ENCODE measurements at places on chromosomes 2 and 18.
A peak's percentile ranks its signal among the peaks of the same experiment; 100 is the strongest.

DNA sequence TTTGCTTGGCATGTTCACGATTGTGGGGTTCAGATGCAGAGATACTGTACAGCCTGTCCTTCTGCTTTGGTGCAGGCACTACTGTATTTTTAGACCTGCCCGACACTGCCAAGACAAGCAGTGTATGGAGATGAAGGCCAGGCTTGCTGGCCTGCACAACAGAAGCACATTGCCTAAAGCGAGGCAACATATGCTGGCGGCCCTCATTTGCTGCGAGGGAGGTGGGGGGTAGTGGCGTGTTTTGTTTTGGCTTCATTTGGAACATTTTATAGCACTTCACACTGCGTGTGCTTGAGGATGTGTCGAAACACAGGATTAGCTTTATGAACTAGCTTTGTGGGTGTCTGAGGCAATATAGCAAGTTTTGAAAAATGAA, 27.0 kb downstream of the TMEM182 start:
- no peak for DNase-seq

- no peak for DNase-seq
These were observed 9.6 kb downstream of the CROCC2 start for GRCh38 chr2:240915526-240916341.

- peak; percentile 52 for DNase-seq
These were observed 453.2 kb upstream of the PIK3C3 start for GRCh38 chr18:41501848-41502247.

DNA sequence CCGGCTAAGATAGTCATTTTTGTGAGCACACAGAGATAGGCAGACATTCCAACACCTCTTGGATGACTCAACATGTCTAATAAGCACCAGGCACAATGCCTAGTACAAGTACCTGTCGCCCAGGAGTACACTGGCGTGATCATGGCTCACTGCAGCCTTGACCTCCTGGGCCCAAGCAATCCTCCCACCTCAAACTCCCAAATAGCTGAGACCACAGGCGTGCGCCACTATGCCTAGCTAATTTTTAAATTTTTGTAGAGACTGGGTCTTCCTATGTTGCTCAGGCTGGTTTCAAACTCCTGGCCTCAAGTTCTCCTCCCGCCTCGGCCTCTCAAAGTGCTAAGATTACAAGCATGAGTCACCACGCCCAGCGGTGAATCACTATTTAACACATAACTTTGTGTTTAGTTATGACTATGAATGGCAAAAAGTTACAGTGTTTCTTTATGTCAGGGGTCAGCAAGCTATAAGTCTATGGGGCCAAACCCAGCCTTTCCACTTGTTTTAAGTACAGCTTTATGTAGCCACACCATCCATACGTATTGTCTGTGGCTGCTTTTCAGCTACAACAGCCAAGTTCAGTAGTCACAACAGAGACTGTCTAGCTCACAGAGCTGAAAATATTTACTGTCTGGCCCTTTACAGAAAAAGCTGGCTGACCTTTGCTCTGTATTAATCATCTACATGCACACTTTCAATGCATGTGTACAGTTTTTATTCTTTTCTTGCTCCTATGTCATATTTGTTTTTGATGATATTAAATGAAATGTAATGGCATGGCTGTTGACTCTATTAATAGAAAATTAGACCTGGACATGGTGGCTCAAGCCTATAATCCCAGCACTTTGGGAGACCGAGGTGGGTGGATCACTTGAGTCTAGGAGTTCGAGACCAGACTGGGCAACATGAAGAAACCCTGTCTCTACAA, 18.7 kb downstream of the ORC2 start:
- DNase-seq, result no peak

GRCh38 chr2:157486596-157487270, 42.8 kb upstream of the CYTIP start:
- no peak for DNase-seq

DNA sequence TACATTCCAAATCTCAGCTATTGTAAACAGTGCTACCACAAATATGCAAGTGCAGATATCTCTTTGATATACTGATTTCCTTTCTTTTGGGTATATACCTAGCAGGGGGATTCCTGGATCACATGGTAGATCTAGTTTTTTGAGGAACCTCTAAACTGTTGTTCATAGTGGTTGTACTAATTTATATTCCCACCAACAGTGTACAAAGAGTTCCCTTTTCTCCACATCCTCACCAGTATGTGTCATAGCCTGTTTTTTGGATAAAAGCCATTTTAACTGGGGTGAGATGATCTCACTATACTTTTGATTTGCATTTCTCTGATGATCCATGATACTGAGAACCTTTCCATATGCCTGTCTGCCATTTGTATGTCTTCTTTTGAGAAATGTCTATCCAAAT, 6.3 kb upstream of the CCNT2 start:
- no peak for DNase-seq

DNA sequence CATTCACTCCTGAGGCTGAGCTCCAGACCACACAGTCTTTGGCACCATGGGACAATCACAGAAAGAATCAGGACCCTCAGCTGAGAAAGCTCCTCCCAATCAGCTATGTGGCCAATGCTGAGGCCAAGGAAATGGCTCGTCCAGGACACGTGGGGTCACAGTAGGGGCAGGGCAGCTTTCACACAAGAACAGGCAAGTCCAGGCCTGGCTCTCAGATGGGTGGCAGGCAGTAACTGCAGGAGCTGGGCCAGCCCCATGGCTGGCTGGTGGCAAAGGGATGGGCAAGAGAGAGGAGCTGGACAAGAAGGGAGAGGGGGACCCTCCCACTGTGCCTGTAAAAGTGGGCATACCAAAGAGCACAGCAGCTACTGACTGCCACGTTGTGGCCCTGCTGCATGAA, 12.2 kb upstream of the EDAR start:
- DNase-seq, result no peak

DNA sequence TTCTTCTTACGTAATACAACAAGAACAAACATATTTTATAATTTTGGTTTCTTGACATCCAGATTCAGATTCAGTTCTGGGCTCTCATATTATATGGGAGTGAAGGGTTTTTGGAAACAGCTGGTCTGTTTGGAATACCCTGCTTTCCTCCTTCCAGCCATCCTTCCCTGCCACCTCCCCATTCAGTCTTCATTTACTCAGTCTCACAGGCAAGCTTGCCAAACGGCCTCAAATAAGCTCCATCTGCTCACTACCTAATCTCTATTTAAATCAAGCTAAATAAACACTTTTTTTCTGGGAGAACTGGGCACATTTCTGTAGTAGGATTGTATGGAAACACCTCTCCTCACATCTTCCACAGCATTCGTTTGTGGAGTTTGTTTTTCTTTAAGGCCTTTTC, 147.5 kb downstream of the RND3 start:
- no peak for DNase-seq

GRCh38 chr2:8679827-8680731, 1.8 kb upstream of the ID2 start:
- peak; percentile 38 for DNase-seq

DNA sequence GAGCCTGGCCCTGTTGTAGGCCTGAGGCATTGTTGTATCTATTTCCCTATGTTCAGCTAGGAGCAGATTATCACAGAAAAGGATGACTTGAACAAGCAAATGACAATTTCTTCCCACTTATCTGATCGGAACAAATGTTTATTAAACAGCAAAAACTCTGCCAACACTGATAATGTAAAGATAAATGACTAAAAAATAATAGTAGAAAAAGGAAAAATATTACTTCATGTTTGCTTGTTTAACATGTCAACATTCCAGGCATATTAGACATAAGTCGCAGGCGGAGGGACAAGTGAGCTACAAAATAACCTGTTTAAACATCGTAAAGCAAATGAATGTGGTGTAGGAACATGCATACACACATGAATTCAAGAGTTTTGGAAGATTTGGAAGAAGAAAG, 257.9 kb downstream of the TMX3 start:
- no peak for DNase-seq

DNA sequence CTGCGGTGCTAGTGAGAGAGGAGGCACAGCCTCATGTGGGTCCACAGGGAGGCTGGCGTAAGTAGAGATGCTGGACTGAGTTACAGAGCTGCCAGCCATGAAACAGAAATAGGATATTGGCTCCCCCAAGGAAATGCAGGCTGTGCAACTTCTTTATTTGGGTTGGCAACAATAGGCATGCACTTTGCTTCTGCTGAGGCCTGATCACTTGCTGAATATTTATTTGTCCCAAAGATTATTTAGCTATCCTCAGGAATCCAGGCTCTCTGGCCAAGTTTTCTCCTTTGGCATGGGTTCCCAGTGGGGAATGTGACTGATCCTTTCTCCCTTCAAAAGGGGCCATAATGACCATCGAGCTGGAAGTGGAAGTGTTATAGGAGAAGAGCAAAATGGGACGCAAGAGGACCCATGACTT, 60.0 kb downstream of the MAPK4 start:
- DNase-seq, result no peak

- DNase-seq, result no peak
These were observed 20.1 kb upstream of the TMEM87B start for GRCh38 chr2:112034924-112035323.

GRCh38 chr18:61582202-61582710, 249.0 kb downstream of the CDH20 start:
- DNase-seq, result no peak

DNA sequence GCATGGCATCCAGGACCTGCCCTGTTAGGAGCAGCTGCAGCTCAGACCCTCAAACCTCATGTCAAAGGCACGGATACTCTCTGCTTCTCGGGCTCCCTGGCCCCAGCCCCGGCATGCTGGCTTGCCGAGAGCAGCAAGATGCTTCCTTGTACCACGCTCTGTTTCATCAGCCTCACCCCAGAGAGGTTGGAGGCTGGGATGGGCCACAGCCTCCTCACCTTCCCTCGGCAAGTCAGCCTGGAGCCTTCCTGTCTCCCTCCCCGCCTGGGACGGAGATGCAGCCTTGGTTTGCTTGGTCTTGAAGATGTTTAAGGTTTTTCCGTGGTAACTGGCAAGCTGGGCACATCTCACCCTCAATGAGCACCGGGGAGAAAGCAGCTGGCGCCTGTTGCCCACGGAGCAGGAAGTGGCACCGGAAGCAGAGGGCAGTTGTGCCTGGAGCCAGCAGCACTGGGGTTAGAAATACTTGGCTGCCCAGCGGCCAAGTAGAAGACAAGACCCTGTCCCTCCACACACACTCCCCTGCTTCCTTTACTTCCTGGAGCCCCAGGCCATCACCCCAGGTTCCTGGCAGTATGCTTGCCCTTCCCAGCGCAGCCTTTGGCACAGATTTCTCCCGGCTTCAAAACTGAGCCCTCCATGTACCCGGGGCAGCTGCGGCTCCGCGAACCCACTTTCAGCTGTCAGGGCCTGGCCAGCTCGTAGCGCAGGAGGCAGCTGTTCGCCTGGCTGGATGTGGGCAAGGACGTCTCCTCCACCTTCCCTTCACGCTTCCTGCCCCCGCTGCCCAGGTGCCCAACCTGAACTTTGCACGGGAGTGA, 17.4 kb downstream of the FBLN7 start:
- DNase-seq, result no peak

- DNase-seq, result no peak
These were observed 3.3 kb downstream of the PAX3 start for GRCh38 chr2:222295368-222296062.

- peak; percentile 58 for DNase-seq
These were observed 19.4 kb upstream of the PAX3 start for GRCh38 chr2:222318026-222318711.

GRCh38 chr18:55706898-55707297, 118.9 kb upstream of the TCF4 start:
- no peak for DNase-seq

- DNase-seq, result no peak
These were observed 141.3 kb upstream of the THUMPD2 start for GRCh38 chr2:39920307-39920801.

- DNase-seq, result no peak
These were observed 281.4 kb downstream of the PAX3 start for GRCh38 chr2:222017252-222017850.

- DNase-seq, result no peak
These were observed 248.7 kb downstream of the ZNF385B start for GRCh38 chr2:179612591-179613298.

DNA sequence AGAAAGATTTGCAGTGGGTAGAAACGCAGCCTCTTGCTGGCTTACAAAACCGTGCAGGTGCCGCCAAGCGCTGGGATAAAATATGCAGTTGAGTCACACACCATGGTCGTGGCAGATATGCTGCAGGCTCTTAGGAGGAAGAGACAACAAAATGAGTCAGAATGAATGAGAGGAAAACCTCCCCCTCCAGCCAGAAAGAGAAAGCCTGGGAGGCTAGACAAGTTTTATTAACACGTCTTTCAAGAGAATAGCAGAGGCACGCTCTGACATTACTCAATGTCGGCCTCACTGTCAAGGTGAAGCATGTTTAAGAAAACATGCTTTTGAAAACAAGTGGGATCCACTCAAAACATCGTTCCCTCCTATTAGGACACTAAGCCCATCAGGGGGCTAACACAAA, 37.1 kb upstream of the ZCCHC2 start:
- DNase-seq, result no peak

DNA sequence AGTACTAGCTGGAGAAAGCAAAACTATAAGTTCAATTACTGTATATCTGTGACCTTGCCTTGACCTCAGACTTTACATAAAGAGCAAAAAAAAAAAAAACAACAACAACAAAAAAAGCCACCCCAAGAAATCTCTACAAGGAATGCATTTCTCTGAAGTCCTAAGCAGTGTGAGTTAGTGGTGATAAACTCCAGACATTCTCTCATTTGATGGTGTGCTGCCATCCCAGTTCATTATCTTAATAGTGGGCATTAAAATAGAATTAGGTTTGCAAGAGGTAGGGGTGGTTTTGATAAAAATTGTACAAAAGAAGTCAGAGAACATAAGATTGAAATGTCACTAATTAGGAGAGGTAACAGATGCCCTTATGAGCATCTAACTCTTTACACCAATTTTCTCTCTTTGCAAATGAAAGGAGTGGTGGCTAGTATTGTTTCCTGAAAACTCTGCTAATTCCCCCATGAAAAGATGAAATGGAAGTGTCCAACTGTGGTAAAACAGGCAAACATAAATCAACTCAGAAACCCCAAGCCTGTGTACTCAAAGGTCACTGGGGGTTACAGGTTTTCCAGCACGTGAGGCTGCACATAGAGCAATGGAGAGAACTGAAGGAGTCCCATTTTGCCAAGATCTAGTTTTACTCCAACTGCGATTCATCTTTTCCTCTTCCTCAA, 131.9 kb downstream of the MEIS1 start:
- DNase-seq, result no peak
